ENCODE measurements at places on chromosomes 4 and X.

GRCh38 chr4:98612318-98613250 lies 45.8 kb downstream of the TSPAN5 start:
- DNase-seq: no peak

DNA sequence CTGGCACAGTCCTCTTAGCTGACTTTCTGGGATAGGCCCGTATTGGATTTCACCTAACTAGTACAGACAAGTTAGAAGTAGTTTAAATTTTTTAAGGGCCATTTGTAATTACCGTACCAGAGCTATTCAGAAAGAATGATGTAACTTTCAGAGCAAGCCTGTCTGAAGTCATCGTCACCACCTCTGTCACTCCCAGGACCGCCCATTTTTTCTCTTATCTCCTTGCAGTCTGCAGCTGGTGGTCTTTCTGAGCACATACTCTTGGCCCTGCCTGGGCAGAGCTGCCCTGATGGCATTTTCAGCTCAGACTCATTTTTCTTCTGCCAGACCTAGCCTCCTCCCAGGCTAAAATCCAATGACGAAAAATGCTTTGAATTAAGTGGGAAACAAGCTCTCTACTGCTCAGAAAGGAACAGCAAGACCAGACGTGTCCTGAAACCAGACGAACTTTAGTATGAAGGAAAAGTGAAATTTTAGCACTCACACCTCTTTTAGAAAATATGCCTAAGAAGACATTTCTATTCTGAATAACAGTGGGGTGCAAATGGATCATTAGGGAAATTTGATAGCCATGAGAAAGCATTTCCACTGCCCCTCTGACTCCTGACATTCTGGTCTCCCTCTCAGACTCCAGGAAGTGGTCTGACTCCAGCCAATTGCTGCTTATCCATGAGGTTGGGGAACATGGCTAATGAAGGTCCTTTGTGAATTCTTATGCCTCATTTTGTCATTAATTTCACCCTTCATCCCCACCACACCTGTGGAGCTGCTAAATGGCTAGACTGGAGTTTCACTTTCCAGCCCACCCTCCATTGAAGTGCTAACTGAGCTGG lies 162.4 kb upstream of the GYPA start:
- DNase-seq: no peak

GRCh38 chr4:27055221-27055760 lies 194.7 kb downstream of the STIM2 start:
- no peak for DNase-seq

DNA sequence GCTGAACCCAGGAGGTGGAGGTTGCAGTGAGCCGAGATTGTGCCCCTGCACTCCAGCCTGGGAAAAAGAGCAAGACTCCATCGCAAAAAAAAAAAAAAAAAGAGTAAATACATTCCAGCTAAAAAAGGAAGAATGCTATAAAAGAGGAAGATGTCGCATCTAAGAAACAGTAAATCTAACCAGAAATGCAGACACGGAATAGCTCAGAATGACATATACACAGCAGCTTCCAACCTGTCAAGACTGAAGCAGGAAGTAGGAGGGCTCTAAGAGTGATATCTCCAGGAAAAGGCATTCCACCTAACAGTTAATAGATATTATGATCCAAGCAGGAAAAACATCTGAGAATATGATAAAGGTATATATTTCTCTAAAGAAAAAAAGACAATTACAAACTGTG lies 16.0 kb downstream of the CLOCK start:
- peak; percentile 7 for DNase-seq

- DNase-seq: no peak
These were observed 1.4 kb downstream of the CPLX1 start for GRCh38 chr4:824461-825062.

- DNase-seq: no peak
These were observed 23.0 kb upstream of the UGT2B15 start for GRCh38 chr4:68693325-68694075.

DNA sequence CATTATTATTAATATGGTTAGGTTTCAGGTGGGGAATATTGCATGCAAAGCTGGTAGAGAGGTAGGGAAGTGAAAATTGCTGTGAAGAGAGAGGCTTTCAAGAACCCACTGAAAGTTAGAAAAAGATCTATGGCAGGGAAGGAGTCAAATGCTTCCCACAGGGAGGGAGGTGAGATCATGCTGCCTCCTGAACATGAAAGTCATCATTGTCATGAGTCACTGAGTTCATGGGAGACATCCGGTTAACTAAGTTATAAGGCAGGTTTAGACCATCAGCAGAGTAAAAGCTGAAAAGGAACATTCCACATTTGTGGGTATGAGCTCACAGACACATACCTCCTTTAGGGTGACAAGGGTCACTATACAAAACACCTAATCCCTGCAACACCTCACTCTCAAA lies 16.2 kb downstream of the GATB start:
- no peak for DNase-seq

- DNase-seq: no peak
These were observed 457.9 kb upstream of the SLIT2 start for GRCh38 chr4:19793831-19794230.

DNA sequence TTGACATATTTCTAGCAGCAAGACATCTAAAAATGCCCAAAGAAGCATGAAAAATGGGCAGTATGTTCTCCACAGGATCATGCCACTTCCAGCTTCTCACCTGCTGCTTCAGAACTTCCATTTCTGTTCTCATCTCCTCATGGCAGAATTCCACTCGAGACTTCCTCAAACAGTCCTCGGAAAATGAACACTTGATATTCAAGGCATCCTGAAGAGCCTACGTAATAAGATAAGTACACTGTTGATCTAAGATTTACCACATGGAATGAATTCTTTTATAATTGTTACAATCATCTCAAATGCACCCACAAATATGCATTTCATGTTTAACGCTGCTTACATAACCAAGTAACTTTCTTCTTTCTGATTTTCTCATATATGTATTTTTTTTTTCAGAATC lies 14.1 kb downstream of the TNIP3 start:
- no peak for DNase-seq

DNA sequence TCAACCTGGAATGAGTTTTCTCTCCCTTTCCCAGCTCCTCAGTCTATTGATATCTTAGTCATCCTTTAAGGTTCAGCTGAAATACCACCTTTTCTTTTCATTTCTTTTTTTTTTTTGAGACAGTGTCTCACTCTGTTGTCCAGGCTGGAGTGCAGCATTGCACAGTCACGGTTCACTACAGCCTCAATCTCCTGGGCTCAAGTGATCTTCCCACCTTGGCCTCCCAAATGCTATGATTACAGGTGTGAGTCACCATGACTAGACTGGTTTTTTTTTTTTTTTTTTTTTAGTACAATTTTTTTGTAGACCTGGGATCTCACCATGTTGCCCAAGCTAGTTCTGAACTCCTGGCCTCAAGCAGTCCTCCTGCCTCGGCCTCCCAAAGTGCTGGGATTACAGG lies 28.9 kb downstream of the AFF1 start:
- no peak for DNase-seq

DNA sequence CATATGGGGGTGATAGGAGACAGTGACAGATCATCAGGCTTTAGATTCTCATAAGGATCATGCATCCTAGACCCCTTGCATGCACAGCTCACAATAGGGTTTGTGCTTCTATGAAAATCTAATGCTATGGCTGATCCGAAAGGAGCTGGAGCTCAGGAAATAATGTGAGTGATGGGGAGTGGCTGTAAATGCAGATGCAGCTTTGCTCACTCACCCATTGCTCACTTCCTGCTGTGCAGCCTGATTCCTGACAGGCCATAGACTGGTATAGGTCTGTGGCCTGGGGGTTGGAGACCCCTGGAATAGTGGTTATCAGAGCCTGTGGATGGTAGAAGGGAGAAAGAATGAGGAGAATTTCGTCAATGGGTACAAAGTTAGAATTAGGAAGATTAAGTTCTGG lies 2751.1 kb downstream of the ARAP2 start:
- DNase-seq: no peak

DNA sequence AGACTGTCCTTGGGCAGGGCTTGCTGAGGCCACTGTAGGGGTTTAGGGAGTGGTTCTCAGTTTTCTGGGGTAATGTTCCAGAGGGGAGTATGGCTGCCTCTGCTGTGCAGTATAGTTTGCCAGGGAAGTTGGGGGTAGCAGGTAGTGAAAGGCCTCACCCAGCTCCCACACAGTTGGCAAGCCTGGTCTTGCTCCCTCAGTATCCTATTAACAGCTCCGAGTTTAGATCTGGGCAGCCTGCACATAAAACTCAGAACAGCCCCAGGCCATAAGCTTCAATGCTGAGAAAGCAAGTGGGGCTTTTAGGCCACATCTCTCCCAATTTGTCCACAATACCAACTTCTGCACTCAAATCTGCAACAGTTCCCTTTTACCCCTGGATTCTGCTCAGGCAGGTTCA lies 205.2 kb downstream of the GALNTL6 start:
- DNase-seq: no peak

GRCh38 chr4:41148931-41149330 lies 65.4 kb downstream of the APBB2 start:
- no peak for DNase-seq

DNA sequence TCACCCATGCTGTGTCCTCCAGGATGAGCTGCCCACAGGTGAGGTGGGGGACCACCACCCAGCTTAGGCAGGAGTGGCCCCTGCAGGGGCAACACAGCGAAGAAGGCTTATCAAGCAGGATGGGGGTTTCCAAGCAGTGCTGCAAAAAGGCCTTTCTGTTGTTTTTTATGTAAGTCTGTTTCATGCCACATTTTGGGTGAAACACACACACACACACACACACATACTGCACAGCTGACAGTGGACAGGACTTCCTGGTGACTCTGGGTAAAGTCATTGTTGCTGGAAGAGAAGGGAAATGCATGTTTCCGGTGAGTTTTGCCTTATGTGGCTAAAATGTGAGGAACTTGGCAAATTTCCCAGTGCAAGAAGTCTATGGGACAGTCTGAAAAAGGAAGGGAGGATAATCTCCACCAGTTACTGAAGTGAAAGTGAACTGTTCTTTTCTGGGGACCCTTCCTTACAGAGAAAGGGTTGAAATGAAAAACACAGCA lies 119.2 kb downstream of the IRF2 start:
- peak; percentile 97 for DNase-seq

DNA sequence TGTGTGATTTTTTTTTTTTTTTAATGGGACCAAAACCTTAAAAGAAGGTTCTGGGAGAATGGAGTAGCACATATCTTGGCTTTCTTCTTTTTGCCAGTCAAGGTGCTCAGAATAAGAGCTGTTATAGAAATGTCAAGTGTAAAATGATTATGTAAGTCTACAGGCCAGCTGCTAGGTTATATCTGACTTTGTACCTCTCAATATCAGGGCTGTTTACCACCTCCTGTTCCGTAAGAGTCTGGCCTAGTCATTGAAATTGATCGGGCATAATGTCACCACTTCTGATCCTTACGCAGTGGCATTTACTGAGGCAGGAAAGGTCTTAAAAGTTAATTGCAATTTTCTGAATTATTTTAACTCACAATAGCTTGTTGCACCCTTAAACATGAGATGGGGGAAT lies 41.1 kb downstream of the LIMCH1 start:
- no peak for DNase-seq

- no peak for DNase-seq
These were observed 132.8 kb downstream of the DLG3 start for GRCh38 chrX:70577442-70577841.

DNA sequence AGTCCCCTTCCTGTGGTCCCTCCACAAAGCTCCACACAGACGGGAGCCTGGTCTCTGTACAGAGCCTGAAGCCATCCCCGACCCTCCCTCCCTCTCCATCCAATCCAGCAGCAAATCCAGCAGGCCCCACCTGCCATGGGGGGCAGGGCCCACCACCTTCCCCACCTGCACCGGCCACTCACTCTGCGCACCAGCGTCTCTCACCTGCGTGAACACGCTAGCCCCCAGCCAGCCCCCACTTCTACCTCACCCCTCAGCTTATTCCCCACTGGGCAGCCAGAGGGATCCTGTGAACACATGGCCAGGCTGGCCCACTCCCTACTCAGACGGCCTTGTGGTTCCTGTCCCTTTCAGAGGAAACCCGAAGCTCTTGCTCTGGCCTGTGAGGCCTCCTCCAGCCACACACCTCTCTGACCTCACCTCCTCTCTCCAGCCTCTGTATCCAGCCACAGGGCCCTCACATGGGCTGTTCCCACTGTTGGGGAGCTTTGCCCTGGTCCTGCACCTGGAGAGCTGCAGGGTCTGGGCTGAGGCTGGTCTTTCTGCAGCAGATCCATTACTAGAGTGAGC lies 70.9 kb downstream of the WFS1 start:
- no peak for DNase-seq

- DNase-seq: no peak
These were observed 90.8 kb downstream of the PPP2R2C start for GRCh38 chr4:6381571-6382123.

GRCh38 chr4:71593311-71593710 lies 190.6 kb downstream of the GC start:
- DNase-seq: no peak

- DNase-seq: no peak
These were observed 22.4 kb downstream of the CLDN22 start for GRCh38 chr4:183297675-183298074.

DNA sequence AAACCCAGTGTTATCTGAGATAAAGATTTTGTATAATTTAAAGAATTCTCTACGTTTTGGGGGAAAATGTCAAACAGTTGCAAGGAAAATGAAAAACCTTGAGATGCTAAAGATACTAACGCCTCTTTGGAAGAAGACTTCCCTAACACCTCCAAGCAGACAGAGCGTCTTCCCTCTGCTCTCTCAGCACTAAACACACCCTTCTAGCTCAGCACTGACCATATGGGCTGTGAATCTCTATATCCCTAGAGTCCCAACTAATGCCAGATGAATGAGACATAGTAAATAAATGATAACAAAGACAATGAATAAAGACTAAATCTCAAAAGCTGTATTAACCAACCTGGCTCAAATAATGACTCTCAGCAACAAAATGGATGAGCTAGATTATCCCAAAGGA lies 13.3 kb downstream of the FUNDC1 start:
- DNase-seq: no peak

DNA sequence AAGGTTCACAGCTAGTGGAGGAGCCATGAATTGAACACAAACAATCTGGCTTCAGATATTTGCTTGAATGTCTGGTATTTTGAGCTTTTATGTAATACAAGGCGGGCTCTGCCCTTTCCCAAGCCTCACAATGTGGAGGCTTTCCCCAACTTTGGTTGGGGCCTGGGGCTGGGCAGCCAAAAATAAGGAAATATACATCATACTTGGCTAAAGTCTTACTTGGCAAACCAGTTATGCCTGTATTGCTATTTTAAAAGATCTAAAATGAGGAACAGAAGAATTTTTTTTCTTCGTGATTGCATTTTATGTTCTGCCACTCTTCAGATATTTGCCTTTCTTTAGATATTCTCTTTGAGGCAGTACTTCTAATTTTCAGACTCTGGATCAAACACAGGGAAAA lies 26.1 kb downstream of the ARFIP1 start:
- DNase-seq: no peak

- DNase-seq: no peak
These were observed 473.2 kb upstream of the TECRL start for GRCh38 chr4:64882311-64883086.

DNA sequence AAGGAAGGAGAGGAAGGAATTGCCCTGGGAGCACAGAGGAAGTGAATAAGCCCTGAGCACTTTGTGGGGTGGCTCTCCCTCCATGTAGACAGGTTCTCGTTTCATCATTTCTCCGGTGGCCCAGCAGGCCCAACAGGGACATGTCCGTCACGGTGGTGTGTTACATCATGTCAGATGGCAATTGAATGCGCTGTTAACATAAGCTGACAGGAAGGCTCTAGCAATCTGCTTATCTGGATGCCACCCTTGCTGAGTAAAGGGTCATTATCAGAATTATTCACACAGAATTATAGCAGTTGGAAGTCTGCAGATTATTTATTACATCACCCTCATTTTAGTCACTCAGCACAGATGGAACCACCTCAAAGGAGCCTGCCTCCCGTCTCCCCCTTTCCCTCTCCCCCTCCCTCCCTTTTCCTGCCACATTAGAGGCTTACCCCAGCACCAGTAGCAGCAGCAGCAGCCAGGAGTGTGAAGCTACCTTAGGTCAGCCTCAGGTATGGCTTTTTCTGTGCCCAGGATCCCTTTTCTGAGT lies 124.3 kb upstream of the TRIM2 start:
- DNase-seq: no peak
